ENCODE measurements at places on chromosomes 4 and X.

DNA sequence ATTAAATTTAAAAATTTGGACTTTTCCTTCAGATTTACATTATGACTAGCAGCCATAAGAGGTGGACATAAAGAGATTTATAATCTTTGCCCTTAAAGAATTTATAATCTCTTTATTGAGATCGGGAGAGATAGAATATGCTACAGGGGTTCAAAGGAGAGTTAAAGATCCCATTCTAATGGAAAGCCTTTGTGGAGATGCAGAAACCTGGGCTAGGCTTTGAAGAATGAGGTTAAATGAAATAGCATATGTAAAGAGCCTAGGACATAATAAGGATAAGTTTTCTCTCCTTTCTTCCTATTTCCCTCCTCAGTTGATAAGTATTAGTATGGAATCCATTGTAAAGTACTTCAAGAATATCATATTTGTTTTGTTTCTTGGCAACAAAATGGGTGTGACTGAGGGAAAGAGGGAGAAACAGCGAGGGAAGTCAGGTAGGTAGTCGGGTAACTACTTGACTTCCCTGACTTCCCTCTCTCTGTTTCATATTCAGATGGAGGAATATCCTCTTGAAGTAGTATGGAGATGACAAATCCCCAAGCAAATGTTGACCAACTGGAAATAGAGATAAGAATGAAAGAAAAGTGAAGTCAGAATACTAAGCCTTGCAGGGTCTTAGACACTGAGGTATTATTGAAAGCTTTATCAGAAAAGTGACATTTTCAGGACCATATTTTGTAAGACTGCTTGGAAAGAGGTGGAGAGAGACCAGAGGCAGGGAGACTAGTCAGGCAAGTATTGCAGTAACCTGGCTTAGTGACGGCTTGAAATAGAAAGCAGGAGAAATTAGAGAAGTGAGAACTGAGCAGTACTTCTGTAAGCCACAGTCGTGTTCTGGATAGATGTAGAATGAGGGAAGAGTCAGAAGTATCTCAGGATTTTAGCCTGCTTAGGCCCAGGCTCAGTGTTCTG is 82.9 kb downstream of the PDLIM5 start:
- no peaks in the 10 kb centered on the region for H3K27me3 ChIP-seq
- peaks cover 16% of the 10 kb centered on the region for H3K4me1 ChIP-seq
- no peak overlapping the region for H3K27ac ChIP-seq
- DNase-seq, result no peak
- H3K4me3 ChIP-seq, result no peak overlapping the region
- H3K36me3 ChIP-seq, result no peaks in the 10 kb centered on the region

- H3K27ac ChIP-seq, result no peak overlapping the region
- DNase-seq, result peak; percentile 62
- no peaks in the 10 kb centered on the region for H3K27me3 ChIP-seq
These were observed 759 bp downstream of the ZC4H2 start for GRCh38 chrX:64975491-64975890.

- H3K27me3 ChIP-seq, result no peaks in the 10 kb centered on the region
- no peak for DNase-seq
- no peak overlapping the region for H3K4me3 ChIP-seq
- no peak overlapping the region for H3K27ac ChIP-seq
These were observed 37.0 kb downstream of the HPGDS start for GRCh38 chr4:94305466-94306225.

DNA sequence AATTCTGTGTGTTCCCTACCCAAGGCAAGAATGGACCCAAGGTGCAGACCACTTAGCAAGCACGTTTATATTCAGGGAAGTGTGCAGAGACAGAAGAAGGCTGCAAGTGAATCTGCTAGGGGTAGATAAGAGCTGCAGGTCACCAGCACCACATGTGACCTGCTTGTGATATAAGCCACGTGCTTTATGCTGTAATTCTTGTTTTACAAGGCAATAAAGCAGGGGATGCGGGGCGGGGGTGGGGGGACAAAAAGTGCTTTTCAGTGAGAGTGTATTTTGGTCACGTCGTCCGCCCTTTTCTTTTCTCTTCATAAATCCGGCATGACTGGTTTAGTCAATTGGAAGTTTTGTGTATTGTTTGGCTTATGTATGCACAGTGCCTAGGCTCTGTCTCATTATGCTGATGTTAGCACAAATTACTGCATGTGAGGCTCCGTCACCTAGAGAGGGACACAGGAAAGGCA is 192.7 kb downstream of the RBMX2 start:
- H3K27ac ChIP-seq, result no peak overlapping the region
- no peaks in the 10 kb centered on the region for H3K27me3 ChIP-seq
- no peaks in the 10 kb centered on the region for H3K4me1 ChIP-seq
- no peak overlapping the region for H3K4me3 ChIP-seq
- DNase-seq, result no peak

DNA sequence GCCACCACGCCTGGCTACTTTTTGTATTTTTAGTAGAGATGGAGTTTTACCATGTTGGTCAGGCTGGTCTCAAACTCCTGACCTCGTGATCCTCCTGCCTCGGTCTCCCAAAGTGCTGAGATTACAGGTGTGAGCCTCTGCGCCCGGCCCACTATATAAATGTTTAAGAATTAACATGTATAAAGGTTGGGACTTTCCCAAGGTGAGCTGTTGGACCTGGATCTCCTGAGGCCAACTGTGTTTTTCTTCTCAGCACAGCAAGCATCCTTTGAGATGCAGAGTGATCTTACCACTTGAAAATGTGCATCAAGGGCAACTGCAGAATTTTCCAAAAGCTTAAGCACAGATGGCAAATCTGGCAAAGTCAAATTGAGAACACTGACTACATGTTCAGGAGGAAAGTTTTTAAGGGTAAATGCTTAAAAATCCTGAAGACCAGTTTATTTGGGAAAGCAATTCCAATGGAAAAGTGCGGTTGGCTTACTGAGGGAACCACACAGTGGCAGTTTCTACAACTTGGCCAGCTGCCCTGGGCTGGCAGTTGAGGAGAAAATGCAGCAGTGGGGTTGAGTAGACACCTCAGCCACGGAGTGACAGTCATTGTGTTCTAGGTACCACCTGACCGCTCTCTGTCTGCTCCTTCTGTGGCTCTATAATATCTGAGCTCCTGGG is 168.9 kb downstream of the CBR4 start:
- H3K4me1 ChIP-seq, result no peaks in the 10 kb centered on the region
- H3K27me3 ChIP-seq, result no peaks in the 10 kb centered on the region

DNA sequence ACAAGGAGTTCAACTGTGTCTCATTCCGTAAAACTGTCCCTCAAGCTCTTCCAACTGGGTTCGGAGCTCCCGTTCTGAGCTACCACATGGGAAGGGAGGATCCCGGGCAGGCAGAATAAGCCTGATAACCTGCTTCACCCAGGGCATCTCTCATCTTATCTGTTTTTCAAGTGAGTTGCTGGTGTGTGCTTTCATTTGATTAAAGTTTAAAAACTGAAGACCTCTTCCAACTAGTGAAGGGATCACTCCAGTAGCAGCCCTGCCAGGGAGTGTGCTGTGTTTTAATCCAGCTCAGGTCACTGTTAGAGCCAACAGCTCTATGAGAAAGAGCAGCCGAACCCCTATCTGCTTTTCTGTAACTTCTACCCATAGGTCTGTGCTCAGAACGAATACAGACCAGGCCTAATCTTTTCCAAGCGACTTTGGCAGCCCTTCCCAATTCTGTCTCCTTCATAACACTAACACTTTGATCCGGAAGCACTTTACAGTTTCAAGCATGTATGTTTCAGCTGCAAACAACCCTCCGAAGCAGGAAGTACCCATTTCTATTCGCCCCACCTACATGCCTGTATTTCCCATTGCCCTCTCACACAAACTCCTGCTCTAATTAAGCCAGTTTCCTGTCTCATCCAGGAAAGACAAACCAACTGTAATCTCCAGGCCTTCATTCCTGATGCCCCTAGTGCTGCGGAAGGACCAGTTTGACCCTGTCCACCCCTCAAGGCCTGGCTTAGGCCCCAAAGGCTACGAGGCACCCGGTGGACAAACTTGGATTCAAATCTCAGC is 60.9 kb downstream of the IRF2 start:
- H3K36me3 ChIP-seq, result 0 out of 2 replicates have a peak, but pooled peaks cover 6% of the 10 kb centered on the region
- H3K27me3 ChIP-seq, result no peaks in the 10 kb centered on the region
- no peak overlapping the region for H3K4me3 ChIP-seq
- no peak for DNase-seq
- H3K4me1 ChIP-seq, result peaks cover 19% of the 10 kb centered on the region

DNA sequence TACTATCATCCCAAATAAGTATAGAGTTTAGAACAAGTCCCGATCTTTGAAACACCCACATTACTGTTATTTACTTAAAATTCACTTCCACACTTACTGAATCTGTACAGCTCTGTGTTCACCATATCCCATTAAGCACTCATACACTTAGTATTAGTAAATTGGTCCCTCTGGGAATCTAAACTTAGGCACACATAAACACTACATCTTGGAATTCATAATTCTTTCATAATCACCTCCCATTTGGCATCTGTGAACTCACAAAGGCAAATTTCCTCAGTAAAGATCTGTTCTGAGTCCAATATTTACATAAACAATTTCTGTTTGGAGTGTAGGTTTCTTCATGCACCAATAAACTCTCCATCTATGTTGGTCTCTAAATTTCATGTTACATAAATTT is 52.6 kb upstream of the PPARGC1A start:
- peaks cover 17% of the 10 kb centered on the region for H3K4me1 ChIP-seq
- no peak for DNase-seq
- H3K27me3 ChIP-seq, result no peaks in the 10 kb centered on the region
- no peaks in the 10 kb centered on the region for H3K36me3 ChIP-seq

GRCh38 chrX:134171661-134172587 is 65.1 kb upstream of the CCDC160 start:
- no peaks in the 10 kb centered on the region for H3K4me1 ChIP-seq
- DNase-seq, result peak; percentile 11
- 0 out of 2 replicates have a peak, but pooled peaks cover 9% of the 10 kb centered on the region for H3K27me3 ChIP-seq
- no peak overlapping the region for H3K27ac ChIP-seq

- H3K36me3 ChIP-seq, result no peaks in the 10 kb centered on the region
- DNase-seq, result peak; percentile 58
- H3K27me3 ChIP-seq, result no peaks in the 10 kb centered on the region
- no peak overlapping the region for H3K4me3 ChIP-seq
- H3K27ac ChIP-seq, result no peak overlapping the region
- H3K4me1 ChIP-seq, result peaks cover 47% of the 10 kb centered on the region
These were observed 110.4 kb upstream of the ATXN3L start for GRCh38 chrX:13430136-13430827.

- H3K36me3 ChIP-seq, result no peaks in the 10 kb centered on the region
- no peak overlapping the region for H3K27ac ChIP-seq
- H3K4me1 ChIP-seq, result no peaks in the 10 kb centered on the region
- DNase-seq, result no peak
These were observed 28.4 kb downstream of the HAND2 start for GRCh38 chr4:173501592-173502150.

GRCh38 chr4:140901736-140902336 is 145.7 kb upstream of the TBC1D9 start:
- no peak overlapping the region for H3K27ac ChIP-seq
- no peaks in the 10 kb centered on the region for H3K36me3 ChIP-seq
- H3K27me3 ChIP-seq, result no peaks in the 10 kb centered on the region
- DNase-seq, result no peak

DNA sequence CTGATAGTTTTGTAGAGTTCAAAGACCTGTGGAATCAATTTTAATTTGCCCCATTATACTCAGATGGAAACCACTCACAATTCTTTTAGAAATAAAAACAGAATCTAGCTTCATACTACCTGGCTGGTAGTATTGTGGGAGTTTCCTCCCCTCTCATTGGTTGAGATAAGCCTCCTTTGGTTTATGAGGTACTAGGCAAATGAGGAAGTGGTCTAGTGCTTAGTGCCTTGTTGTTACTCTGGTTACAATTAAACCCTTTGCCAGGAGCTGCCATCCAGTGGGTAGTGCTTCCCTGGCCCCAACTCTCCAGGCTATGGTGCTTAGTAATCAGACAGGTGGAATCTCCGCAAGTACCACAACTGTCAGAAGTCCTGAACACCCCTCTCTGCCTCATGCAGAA is 118.3 kb downstream of the CDKL5 start:
- no peak overlapping the region for H3K4me3 ChIP-seq
- H3K36me3 ChIP-seq, result no peaks in the 10 kb centered on the region
- H3K27ac ChIP-seq, result no peak overlapping the region
- H3K4me1 ChIP-seq, result no peaks in the 10 kb centered on the region
- H3K27me3 ChIP-seq, result no peaks in the 10 kb centered on the region
- DNase-seq, result no peak

GRCh38 chr4:52576326-52576725 is 82.8 kb downstream of the USP46 start:
- H3K4me3 ChIP-seq, result no peak overlapping the region
- no peaks in the 10 kb centered on the region for H3K27me3 ChIP-seq
- no peaks in the 10 kb centered on the region for H3K36me3 ChIP-seq
- H3K4me1 ChIP-seq, result peaks cover 26% of the 10 kb centered on the region
- H3K27ac ChIP-seq, result no peak overlapping the region

DNA sequence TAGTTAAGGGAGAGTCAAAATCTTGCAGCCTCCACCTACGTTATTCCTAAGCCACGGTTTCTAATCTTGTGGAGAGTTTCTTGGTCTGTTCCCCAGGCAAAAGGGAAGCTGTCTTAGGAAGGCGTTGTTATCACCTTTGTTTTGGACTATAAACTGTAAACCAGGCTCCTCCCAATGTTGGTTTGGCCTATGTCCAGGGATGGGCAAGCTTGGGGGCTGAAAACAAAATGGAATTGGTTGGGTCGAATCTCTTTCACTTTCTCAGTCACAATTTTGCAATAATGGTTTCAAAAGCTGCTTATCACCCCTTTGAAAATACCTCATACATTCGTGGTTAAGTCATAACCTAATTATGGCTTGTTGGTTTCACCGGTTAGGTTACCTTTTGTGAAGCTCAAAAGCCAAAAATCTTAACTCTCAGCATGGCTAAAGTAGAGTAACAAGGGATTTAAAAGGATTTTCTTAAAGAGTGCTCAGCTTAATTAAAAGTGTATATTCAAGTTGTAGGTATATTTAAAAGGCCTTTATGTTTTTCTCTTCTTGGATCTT is 232.1 kb downstream of the CHM start:
- no peak overlapping the region for H3K4me3 ChIP-seq
- H3K4me1 ChIP-seq, result no peaks in the 10 kb centered on the region
- no peaks in the 10 kb centered on the region for H3K27me3 ChIP-seq
- H3K36me3 ChIP-seq, result no peaks in the 10 kb centered on the region
- no peak overlapping the region for H3K27ac ChIP-seq

- DNase-seq, result no peak
- no peaks in the 10 kb centered on the region for H3K27me3 ChIP-seq
- no peaks in the 10 kb centered on the region for H3K36me3 ChIP-seq
- H3K4me1 ChIP-seq, result peaks cover 16% of the 10 kb centered on the region
- H3K27ac ChIP-seq, result no peak overlapping the region
- H3K4me3 ChIP-seq, result no peak overlapping the region
These were observed 97.1 kb upstream of the KLF3 start for GRCh38 chr4:38566806-38567398.

DNA sequence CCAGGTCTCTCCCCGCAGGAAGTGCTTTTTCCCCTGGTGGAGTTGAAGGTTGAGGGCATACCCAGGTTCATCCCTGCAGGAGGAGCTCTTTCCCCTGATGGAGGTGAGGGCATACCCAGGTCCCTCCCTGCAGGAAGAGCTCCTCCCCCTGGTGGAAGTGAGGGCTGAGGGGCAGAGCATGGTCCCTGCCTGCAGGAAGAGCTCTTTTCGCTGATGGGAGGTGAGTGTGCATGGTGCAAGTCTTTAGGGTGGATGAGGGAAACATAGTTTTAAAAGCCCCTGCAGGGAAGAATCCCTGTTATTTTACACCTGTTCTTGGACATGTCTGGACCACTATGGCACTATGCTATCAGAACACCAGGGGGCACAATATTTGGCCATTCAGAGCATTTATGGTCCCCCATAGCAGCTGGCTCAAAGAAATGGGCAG is 43.7 kb upstream of the PUDP start:
- no peak overlapping the region for H3K27ac ChIP-seq
- H3K36me3 ChIP-seq, result no peaks in the 10 kb centered on the region
- no peaks in the 10 kb centered on the region for H3K27me3 ChIP-seq
- no peak overlapping the region for H3K4me3 ChIP-seq

Data from GM23248 (cell line).